Body of pancreas (tissue), 4 donors: ENCODE measurements at places on chromosomes 2 and 18.

DNA sequence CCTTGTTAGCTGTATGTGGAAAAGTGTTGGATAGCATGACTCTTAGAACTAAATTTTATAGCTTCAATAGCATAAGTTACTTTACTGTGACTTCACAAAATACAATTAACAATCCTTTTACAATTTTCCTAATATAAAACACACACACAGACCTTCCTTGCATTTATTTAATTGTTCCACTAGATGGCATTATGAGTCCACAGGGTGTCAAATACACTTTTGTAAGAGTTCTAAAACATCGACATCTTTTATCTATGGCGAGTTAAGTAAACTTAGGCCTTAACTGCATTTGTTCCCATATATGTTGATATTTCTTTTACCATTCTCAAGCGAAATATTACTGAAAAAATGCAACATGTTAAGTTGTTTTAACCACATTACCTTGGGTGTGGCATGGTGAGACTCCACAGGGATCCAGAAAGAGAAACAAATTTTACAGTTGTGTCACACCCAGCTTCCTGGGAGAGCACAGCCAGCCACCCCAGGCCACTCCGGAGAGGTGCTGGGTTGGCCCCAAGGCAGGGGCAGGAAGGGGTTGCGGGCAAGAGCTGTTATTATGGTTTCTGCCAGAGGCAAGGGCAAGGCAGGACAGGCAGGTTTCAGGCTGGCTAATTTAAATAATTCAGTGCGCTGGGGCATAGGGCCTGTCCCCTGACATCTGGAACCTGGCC lies 312.4 kb upstream of the MC4R start:
- DNase-seq, result no peak

DNA sequence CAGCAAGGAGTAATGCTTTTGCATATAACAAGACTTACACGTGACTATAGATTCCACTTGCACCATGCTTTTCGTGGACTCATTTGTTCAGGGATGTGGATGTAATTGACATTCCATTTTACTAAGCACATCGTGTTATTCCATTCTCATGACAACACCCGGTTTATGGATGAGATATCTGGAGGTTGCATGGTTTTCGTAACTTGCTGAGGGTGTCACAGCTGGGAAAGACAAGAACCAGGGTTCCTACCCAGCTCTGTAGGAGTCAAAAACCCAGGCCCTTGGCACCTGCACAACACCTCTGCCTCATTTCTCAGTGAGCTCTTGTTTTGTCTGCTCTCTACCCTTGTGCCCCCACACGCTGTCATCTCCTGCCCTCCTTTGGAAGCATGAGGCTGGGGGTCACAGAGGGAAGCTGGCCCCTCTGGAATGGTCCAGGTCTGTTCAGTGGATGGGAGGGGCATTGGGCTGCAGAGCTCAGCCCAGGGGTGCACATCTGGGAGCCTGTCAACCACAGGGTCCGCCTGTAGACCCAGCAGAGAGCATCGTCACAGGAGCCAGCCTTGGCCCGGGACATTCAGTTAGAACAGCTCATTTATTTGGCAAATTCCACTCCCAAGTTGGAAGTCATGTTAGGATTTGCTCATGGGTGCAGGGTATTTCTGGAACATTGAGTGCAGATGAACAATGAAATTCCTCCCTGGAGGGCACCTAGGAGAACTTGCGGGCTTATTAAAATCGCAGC lies 120.1 kb upstream of the TWIST2 start:
- no peak for DNase-seq

DNA sequence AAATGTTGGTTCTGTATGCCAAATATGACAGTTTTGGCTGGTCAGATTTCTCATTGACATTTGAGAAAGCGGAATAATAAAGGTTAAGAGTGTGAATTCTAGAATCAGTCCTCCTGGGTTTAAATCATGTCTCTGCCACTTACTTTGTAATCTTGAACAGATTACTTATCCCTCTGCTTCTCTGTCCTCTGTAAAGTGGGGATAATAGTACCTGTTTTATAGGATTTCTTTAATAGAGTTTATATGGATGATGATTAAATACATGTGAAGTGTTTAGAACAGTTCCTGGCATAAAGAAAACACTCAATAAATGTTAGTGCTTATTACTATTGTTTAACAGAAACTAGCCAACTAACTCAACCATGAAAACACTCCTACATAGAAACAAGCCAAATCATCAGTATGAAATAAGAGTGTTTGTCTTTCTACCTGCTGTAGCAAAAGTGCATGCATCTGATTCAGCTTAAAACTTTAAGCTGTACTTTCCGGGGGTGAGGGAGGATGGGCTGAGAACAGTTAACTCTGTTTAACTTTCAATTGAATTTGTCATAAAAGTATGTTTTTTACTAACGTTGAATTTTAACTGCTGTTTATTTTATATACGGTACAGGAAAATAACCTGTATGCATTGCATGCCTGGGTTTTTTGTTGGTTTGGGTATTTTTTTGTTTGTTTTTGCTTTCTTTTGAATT lies 6.8 kb downstream of the HTR2B start:
- DNase-seq, result no peak

GRCh38 chr2:119649364-119649917 lies 29.6 kb upstream of the TMEM177 start:
- no peak for DNase-seq

DNA sequence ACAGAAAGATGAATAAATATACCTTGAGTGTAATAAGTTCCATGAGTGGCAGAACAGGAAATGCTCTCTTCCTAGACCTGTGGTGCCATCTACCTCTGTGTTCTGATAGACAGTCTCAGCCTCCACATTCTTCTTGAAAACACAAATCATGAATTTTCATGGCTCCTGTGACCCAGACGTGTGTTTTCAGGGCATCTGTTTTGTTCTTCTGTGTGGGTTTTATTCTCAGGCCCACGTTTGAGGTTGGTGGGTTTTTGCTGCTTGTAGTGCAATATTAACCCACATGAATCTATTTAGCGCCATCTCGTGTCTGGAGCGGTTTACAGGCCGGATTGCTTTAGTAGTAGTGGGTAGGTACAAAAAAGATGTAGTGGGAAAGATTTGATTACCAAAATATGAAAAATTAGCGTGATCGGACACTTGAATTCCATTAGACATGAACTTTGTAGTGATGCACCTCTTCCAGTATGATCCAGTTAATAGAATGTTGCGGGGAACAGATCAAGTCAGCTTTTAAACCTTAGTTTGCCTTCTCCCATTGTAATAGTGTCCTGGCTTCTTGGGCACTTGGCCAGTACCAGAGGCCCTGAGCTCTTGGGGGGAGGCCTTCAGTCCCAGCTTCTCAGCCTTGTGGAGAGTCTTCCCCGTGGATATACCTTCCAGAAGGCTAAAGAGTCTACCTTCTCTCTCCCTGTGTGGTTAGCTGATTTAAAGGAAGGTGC lies 256.5 kb downstream of the TPGS2 start:
- peak; percentile 57 for DNase-seq

DNA sequence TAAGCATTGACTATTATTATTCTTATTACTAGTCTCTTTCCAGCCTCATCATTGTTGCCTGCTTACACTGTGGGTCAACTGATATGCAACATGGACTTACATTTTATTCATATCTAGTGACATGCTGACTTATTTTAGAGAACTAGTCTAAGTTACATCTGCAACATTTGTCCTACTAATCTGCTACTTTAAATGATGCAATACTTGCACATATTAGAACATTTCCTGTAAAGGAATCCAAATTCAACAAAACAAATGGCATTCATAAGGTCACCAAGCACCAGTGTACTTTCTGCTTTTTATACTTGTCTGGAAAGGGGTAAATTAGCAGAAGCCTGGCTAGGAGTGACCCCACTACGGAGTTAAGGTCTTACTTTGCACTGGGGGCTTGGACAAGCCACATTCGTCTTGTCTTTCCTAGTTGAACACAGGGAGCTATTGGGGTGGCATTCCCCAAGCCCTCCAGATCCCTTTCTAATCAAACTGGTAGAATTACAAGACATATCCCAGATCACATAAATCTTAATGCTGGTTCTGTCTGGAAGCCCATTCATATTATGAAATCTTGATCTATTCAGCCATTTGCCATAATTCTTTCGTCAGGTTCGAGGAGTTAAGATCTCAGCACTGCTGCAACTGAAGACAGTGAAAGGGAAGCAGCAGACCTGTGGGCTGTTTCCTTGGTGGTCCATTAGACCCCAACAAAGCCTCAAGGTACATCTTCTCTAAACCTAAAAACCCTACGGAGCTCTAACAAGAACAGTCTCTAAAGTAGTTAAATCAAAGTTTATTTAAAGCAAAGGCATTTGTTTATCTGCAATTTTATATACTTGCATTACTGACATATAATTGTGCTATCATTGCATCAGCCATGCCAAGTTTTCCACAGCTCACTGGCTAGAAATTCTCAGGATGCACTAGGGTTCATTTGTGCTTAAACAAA lies 49.9 kb upstream of the RTN4 start:
- DNase-seq, result no peak

GRCh38 chr2:203706403-203706802 lies at the start of gene CD28:
CD28 (plus strand) TSS chr2:203706639; CDS start chr2:203706697, 58 bp downstream.
- DNase-seq, result peak; percentile 60

GRCh38 chr2:26816893-26817292 lies 31.0 kb downstream of the CENPA start:
- DNase-seq, result no peak

DNA sequence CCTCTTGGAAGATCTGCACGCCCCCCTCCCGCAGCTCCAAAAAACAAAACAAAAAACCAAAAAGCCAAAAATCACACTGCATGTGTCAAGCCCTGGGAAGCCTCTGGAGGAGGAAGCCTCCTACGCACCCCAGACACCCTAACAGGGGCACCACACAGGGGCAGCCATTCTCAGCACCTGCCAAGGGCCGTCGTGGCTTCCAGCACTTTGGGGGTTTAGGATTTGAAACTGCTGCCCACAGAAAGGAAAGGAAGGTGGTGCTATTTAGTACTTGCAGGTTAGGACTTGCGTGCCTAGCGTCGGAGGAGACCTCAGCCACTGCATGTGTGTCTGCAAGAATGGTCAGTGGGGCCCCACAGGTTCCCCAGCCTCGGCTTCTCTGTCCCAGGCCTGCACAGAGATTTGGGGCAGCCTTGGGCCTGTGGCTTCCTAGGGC lies 419 bp upstream of the GPR55 start:
- DNase-seq, result no peak

GRCh38 chr2:66440708-66441497 lies 6.0 kb downstream of the MEIS1 start:
- no peak for DNase-seq

- no peak for DNase-seq
These were observed 1010.8 kb upstream of the CELF4 start for GRCh38 chr18:38576349-38576748.

GRCh38 chr2:135238651-135239050 lies 186.6 kb downstream of the RAB3GAP1 start:
- no peak for DNase-seq

DNA sequence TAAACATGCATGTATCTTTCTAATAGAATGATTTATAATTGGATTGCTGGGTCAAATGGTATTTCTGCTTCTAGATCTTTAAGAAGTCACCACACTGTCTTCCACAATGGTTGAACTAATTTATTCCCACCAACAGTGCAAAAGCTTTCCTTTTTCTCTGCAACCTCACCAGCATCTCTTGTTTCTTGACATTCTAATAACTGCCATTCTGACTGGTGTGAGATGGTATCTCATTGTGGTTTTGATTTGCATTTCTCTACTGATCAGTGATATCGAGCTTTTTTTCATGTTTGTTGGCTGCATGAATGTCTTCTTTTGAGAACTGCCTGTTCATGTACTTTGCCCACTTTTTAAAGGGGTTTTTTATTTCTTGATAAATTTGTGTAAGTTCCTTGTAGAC lies 182.5 kb downstream of the ANKRD44 start:
- no peak for DNase-seq

GRCh38 chr2:174878537-174879147 lies 114.4 kb upstream of the CHRNA1 start:
- peak; percentile 29 for DNase-seq

DNA sequence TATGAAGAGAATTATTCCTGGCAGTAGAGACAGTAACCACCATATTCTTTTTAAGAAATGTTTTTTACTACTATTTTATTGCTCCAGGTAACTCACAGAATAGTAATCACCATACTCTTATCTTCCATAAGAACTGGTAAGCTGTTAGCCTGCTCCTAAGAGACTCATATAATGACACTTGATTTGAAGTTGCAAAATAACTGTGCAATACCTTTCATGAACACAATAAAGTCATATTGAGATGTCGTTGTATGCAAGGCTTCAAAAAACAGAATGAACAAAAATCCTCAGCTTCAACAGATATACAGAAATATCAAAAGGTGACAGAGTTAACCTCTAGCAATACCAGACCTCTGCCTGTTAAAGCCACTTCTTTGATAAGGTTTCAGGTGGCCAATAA lies 360.1 kb downstream of the NBAS start:
- no peak for DNase-seq

GRCh38 chr2:191025135-191025534 lies 11.2 kb upstream of the STAT1 start:
- no peak for DNase-seq

GRCh38 chr2:11348209-11348749 lies 3.8 kb upstream of the ROCK2 start:
- peak; percentile 80 for DNase-seq

- no peak for DNase-seq
These were observed 16.9 kb downstream of the LYG2 start for GRCh38 chr2:99238599-99238998.

GRCh38 chr2:156470975-156471583 lies 34.9 kb downstream of the GPD2 start:
- DNase-seq, result no peak

DNA sequence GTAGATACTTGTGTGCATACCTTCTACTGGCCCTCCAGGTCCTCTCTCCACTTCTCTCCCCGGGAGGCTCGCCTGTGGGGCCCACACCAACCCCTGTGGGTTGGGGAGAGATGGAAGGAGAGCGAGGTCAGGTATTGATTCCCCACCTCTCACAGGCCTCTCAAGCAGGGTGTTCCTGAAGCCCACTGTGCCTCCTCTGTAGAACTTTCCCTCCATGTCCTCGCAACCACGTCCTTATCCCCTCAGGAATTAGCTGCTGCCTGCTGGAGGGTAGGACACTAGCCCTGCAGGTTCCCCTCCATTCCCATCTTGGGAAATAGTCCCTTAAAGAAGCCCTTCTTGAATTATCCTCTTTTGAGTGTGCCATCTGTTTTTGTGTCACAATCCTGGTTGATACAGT lies 38.9 kb upstream of the KLF11 start:
- DNase-seq, result no peak

DNA sequence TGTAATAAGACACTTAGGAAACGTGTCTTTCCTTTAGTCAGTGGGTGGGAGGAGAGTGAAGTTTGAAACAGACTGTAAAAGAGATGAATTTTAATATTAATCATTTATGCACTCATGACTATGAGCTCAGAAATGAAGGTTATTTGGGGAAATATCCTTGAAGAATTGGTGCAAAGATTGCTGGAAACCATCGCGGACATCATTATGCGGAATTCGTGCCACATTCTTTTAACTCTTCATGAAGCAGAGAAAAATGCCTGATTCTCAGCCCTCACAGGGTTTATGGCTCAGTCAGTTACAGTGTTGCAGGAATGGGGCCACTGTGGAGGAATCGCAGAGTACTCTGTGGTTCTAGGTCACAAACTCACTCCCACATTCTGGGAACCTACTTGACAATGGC lies 109.7 kb downstream of the RGPD3 start:
- no peak for DNase-seq
